ENCODE measurements at places on chromosomes 5 and 9. TPM values are rescaled to one million over a fixed set of nuclear protein-coding genes. Genes with fewer than 3 reads are reported as not detected.

GRCh38 chr5:74233571-74233970 lies 407.0 kb downstream of the ENC1 start:
- DNase-seq, result peak; percentile 70

GRCh38 chr5:95620030-95620869 lies at the start of gene GPR150:
GPR150 (plus strand) TSS chr5:95620087; CDS start chr5:95620276, 189 bp downstream.
- peak; percentile 49 for DNase-seq

- DNase-seq, result no peak
Measured at GRCh38 chr5:157057459-157058370, 1.2 kb downstream of the HAVCR1 start.

Gene NTNG2
- 0.36 TPM for total RNA-seq

Gene SOHLH1
- total RNA-seq, result not detected

DNA sequence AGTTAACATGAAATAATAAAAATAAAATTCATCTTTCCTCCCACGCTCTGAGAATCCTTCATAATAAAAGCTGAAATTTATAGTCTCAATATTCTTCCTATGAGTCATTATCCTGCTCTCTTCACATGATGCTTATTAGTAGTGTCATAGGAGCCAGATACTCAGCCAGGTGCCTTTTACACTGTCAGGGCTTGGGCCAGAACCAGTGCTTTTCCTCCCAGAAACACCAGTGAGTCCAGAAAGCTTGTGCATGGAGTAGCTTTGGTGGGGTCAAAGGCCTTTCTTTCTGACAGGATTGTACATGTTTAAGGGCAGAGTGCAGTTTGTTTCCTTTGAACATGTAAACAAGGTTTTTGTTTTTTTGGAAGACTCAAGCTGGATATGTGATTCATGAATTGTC lies 6.8 kb downstream of the LSM11 start:
- no peak for DNase-seq

- DNase-seq, result no peak
Measured at GRCh38 chr9:137306850-137307254, 4.8 kb upstream of the NRARP start.

Gene SLC46A2
- total RNA-seq, result not detected

Gene FASTKD3
- total RNA-seq, result 13.8 TPM

DNA sequence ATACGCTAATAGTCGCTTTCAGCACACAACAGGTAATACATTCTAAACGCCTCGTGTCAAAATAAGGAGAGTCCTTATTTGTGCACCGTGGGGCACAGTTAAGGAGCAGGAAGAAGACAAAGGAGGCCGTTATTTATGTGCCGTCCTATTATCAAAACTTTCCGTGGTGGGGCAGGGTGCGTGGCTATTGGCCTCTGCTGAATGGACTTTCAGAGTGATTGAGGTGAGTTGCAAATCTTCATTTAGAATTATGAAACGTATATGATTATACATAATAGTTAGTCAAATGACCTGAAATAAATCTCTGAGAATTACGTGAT lies 833 bp downstream of the C5orf24 start:
- peak; percentile 21 for DNase-seq

GRCh38 chr9:98807070-98807813 lies at the start of gene GALNT12:
GALNT12 (plus strand) TSS chr9:98807670; CDS start chr9:98807699, 29 bp downstream.
- no peak for DNase-seq

DNA sequence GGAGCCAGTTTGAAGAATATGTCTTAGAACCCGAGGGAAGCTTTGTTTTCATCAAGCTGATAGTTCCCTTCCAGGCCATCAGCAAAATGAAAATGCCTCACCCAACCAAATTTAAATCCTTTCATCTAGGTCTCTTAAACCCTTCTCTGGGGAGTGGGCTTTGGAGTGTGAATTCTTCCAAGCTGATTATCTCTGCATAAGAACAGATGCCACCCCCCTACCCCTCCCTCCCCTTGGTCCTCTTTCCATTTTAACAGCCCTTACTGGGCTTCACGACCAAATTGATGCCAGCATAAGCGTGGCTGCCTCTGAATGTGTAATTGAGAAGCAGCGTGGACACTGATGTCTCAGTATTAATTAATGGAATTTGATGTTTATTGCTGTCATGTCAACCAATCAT lies 509.7 kb upstream of the CLINT1 start:
- DNase-seq, result no peak

- DNase-seq, result no peak
Measured at GRCh38 chr5:81537905-81538547, 144.1 kb upstream of the ACOT12 start.

Gene WNT8A
- total RNA-seq, result not detected

GRCh38 chr9:128494108-128494745 lies 10.3 kb upstream of the GLE1 start:
- no peak for DNase-seq

GRCh38 chr5:57069115-57069835 lies 104.6 kb upstream of the GPBP1 start:
- DNase-seq, result no peak

Gene SNCAIP
- total RNA-seq, result not detected

- no peak for DNase-seq
Measured at GRCh38 chr5:177124486-177124991, 9.0 kb upstream of the NSD1 start.

Gene CCL27
- total RNA-seq, result not detected

Gene CARD6
- total RNA-seq, result 2.5 TPM

- DNase-seq, result peak; percentile 32
Measured at GRCh38 chr5:171272996-171273970, 35.8 kb upstream of the TLX3 start.

Gene CAST
- total RNA-seq, result 102 TPM

DNA sequence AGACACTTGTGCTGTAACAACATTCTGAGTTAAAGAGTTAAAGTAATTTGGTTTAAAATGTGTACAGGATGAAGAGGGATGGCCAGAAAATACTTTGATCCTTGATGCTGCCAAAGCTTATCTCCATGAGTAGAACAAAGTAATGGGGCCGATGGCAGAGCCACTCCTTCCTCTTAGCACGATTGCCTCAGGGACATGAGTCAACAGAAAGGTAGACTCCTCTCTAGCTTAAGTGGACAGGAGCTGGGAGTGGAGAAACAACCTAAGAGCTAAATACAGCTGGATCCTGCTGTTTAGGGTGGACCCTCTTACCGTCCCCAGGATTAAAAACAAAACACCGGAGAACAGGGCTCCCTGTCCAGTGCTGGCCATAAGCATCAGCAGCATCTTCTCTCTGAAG lies 267.3 kb downstream of the IRX1 start:
- DNase-seq, result no peak

Gene TRIP13
- 80.4 TPM for total RNA-seq

Gene IL13
- not detected for total RNA-seq

All from RPMI7951 (cell line).